ENCODE measurements at places on chromosomes 2 and 18.

DNA sequence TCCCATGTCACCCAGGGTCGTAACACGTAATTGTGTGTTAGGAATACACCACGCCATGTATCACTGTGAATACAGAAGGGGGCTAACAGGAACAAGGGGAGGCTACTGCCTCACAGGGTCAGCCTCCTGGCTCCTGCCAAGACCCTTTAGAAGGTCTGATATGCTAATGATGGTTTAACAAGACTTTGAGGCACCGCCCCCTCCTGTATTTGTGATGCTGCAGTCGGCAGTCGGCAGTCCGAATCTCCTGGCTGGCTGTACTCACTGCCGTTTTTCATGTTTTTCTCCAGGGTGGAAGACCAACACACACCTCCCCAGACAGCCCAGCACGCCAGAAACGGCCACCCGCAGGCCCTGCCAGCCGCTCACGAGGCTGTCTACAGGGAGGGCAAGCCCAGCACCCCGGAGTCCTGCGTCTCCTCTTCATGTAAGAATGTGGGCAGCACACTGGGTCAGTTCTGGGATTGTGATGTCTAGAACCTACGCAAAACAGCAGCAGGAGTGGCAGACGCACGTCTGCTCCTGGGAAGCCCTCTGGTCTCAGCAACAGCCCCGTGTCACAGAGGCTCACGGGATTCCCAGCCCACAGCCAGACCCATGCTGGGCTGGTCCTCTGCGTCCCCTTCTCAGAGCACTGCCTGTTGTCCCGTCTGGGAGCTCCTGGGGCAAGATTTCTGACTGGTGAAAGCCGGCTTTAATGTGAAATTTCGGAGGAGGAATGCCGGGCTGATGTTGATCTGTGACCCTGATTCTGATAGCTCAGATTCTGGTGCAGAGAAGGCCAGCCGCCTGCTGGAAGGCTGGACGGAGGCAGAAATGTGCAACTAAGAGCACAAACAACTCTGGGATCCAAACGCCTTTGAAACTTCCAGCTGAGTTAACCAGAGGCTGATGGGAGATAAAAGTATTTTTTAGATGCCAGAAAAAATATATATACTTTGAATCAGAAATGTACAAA is 39.7 kb upstream of the B3GNT7 start:
- DNase-seq = no peak

- DNase-seq = no peak
Observed at GRCh38 chr18:23257686-23258565, 122.6 kb downstream of the CABLES1 start.

GRCh38 chr2:96951125-96951654 is 35.2 kb downstream of the FAM178B start:
- DNase-seq = no peak

DNA sequence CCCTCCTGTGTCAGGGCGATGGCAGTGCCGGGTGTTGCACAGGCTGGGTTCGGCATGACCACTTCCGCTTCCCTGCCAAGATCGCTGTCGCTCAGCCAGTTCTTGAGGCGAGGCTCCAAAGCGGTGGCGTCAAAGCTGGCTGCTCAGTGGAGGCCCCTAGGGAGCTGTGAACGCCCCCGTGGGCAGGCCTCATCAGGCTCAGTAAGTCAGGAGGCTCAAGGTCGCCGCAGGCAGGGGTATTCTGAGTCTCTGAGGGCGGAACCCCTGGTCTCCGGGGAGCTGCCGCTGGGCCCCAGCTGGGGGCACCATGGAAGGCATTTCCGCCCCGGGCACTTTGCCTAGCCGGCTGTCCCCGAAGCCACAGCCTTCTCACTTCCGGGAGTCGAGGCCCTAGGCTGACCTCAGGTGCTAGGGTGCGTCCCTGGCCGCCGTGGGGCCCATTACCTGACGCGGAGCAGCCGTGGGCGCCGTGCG is 210.4 kb downstream of the SOCS6 start:
- DNase-seq = no peak

DNA sequence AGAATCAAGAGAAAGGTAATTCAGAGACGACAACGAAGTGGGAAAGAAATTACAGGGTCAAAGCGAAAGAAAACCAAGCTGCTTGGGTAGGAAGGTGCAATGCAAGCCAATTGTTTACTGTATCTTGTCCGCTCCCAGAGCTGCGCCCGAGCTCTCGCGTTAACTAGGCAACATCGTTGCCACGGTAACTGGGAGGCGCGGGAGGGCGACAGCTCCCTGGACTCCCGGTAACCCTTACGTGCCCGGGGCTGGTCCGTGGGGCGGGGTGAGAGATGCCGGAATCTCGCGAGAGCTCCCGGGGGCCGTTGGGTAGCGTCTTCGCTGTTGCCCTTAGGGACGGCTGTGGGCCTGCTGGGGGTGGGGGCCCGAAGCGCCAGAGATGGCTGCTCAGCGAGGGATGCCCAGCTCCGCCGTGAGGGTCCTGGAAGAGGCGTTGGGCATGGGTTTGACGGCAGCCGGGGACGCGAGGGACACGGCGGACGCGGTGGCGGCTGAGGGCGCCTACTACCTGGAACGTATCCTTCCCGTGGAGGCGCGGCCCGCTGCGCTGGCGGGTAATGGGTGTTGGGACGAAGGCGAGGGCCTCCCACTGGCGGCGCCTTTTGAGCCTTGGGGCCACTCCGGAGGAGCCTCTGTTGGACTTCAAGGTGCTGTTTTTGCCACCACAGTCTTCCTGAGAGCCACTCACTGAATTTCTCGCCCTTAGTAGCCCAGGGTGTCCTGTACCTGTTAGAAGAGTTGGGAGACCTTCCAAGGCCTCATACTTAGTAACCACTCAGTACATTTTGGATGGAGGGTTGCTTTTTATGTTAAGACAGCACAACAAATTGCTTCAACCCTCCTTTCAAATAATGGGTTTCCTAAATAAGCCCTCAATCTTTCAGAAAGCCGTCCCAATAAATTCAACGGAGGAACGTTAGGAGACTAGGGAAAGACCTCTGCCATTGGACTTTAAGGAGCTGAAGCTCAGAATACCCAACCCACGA is at the start of gene SPAG16:
TSS of gene SPAG16 (plus strand) at position 360 of the 986 bp plus-strand sequence.
- peak; percentile 69 for DNase-seq

DNA sequence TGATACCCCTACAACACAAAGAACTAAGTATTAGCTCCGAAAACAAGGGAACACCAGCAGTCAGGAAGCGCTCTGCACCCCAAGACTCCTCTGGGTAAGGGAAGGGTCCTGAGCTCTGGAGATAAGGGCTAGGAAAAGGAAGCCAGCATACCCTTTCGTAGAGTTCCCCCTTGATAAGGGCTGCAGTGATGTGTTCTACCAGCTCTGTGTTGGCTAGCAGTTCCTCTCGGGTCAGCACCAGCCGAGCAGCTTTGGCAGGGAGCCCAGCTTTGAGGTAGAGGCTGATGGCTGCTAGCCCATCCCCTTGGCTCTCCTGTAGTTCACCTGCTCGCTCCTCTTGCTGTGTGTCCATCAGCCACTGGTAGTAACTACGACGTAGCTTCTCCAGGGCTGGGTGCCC is 18.9 kb downstream of the KRTCAP3 start:
- DNase-seq = no peak

DNA sequence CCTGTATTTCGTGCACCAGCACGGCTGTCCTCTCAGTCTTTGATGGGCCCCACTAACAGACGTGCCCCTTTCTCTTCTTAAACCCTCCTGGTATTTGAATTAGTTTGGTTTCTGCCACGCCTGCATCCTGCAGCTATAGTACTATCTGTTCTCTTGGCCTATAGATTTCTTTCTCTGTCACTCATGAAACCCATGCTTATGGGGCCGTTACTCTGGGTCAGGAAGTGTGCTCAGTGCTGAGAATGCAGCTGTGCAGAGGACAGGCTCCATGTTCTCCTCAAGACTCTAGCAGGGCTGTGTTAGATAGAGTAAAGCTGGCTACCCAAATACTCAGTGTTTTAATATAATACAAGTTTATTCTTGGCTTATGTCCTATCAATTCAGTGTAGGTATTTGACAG is 180.0 kb downstream of the INSIG2 start:
- no peak for DNase-seq

DNA sequence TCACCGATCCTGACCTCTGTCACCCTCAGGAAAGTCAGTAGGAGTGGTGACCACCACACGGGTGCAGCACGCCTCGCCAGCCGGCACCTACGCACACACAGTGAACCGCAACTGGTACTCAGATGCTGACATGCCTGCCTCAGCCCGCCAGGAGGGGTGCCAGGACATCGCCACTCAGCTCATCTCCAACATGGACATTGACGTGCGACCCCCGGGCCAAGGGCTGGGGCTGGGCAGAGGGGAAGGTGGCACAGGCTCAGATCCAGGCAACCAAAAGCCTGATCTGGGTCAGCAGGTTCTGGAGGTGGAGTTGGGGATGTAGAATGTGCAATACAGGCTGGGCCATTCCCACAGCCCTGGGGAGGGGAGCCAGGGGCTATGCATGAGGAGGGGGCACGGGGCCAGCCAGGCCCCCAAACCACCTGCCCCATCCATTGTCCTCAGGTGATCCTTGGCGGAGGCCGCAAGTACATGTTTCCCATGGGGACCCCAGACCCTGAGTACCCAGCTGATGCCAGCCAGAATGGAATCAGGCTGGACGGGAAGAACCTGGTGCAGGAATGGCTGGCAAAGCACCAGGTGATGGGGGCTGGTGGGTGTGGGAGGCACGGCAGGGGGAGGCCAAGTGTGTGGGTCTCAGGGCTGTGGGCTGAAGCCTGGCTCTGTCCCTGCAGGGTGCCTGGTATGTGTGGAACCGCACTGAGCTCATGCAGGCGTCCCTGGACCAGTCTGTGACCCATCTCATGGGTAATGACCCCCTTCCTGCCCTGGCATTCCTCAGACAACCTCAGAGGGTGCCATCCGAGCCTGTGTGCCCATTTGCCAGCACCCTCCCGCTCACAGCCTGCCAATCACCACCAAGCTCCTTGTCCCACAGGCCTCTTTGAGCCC is 1.4 kb downstream of the ALPI start:
- DNase-seq = no peak

DNA sequence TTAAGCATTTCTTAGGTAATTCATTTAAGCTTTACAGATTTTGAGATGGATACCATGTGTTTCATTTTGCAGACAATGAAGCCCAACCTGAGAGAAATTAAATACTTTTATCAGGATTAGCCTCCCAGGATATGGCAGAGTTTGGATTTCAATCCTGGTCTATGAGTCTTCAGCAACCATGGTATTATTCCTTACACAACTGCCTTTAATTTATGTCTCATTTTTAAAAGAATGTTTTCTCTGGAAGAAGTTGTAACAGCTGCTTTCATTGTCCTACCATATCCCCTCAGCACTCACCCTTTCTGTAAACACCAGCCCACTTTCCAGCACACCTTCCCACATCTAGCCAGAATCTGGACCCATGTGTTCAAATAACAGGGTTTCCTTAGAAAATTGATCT is 863.7 kb upstream of the VRK2 start:
- no peak for DNase-seq

DNA sequence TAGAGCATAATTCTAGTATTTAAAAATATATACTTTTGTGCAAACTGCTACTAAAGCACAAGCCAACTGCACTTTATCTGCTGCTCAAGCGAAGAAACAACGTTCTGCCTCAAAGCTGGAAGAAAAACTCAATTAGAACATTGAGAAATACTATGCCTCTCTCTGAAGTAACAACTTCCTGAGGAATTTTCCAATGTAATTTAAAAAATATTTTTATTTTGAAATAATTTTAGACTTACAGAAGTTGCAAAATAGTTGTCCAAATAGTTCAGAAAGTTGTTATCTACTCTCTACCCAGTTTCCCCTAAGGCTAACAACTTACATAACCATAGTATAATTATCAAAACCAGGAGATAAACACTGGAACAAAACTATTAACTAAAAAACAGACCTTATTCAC is 12.3 kb upstream of the POLI start:
- DNase-seq = no peak

GRCh38 chr2:37326285-37326684 is 1.7 kb upstream of the PRKD3 start:
- no peak for DNase-seq
